ENCODE measurements at places on chromosomes 2 and 18.
A peak's percentile ranks its signal among the peaks of the same experiment; 100 is the strongest.

- no peak for DNase-seq
Measured at GRCh38 chr2:70012887-70013286, 51.5 kb upstream of the ASPRV1 start.

- peak; percentile 46 for DNase-seq
Measured at GRCh38 chr2:23380562-23381065, 4.4 kb upstream of the KLHL29 start.

DNA sequence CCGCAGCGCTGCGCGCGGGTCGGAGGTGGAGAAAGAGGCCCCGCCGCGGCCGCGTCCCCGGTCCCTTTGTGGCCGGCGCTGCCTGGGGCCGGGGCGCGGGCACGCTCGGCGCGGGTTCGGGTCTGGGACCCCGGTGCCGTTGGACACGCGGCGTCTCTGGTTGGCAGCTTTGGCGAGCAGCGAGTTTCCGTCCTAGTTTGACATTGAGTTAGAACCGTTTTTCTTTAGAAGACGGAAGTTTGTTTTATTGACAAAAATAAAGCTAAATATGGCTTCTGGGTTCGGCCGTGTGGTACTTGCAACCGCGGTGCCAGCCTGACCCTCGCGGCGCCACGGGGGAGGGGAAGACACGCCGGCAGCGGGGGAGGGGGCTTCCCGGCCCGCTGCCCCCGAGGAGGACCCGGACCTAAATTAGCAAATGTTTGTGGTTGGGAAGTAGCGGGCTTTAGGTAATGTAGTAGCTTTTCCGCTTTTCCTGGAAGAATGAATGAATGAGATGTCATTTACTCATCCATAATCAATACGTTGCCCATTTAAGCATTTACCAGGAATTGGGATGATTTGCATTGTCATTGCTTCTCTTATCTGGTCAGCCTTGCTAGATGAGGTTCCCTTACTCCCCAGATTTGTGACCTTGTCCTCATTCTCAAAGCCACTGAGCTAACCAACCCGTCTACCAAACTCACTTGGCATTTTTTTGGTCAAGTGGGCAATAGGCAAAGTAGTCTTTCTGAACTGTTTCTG, 530 bp downstream of the GALNT1 start:
- DNase-seq: peak; percentile 36

DNA sequence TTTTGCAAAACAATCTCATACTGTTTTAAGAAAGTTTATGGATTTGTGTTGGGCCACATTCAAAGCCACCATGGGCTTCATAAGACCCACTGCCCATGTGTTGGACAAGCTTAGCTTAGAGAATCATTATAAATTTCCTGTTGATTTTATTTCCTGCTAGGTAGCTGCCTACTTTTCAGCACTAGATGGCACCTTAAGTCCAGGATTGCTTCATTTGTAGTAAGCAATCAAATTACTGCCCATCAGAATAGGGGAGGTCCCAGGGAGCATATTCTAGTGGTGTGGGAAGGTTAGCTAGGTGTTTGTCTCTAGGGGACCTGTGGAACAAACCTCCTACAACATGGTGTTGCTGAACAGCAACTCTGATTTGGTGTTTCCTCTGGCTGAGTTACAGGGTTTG, 11.0 kb upstream of the DCDC2C start:
- DNase-seq: no peak

- DNase-seq: no peak
Measured at GRCh38 chr18:1078301-1078700, 173.6 kb downstream of the ADCYAP1 start.

DNA sequence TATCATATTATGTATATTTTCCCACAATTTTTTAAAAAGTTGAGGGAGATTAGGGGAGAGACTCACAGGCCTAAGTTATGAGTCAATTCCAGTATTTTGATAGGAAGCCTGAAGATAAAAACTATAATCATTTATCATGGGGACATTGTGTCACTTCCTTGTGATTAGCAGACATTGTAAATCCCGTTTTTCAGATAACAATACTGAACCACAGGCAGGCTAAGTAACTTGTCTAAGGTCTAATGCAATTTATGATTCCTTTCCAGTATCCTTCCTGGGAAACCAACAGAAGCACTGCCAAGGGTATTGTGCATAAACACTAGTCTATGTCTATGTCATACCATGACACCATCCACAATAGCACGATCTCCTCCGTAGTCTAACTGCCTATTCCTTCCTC, 235.2 kb upstream of the PIK3C3 start:
- DNase-seq: no peak

DNA sequence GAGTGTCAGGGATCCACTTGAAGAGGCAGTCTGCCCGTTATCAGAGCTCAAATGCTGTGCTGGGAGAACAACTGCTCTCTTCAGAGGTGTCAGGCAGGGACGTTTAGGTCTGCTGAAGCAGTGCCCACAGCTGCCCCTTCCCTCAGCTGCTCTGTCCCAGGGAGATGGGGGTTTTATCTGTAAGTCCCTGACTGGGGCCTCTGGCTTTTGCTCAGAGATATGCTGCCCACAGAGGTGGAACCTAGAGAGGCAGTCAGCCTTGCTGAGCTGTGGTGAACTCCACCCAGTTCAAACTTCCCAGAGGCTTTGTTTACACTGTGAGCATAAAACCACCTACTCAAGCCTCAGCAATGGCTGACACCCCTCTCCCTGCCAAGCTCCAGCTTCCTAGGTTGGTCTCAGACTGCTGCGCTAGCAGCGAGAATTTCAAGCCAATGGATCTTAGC, 38.1 kb downstream of the PLEK start:
- DNase-seq: no peak

DNA sequence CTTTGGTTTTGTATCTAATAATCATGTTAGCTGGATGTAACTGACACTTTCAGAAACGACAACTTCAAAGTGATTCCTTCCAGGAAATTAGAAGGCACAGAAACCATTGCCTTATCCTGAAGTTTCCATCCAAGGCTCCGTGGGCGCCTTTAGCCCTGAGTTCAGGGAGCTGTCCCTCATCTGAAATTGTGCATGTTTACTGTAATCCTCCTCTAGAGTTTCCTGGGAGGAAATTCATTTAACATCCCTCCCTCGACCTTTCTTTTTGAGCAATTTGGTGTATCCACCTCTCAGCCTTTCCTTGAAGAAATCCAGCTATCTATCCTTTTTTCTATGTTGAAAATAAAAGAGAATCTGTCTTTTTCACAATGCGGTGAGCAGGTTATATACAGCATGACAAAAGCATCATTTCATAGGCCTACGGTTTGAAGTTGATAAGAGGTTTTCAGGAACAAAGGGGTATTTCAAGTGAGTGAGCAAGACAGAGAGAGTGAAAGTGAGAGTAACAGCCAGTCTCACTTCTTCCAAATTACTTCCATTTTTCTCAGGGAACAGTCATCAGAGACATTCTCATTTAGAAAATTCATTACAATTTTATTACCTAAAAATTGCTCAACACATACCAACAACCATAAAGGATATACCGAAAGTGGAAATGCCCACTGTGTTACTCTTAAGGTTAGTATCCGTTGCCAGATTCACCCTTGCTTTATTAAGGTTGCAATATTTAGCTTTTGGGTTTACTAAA, 167.3 kb downstream of the MREG start:
- DNase-seq: no peak

- no peak for DNase-seq
Measured at GRCh38 chr2:200586644-200586975, 796 bp downstream of the AOX1 start.

- DNase-seq: no peak
Measured at GRCh38 chr2:201130524-201131186, 14.7 kb downstream of the CFLAR start.

- no peak for DNase-seq
Measured at GRCh38 chr18:27787547-27787946, 389.4 kb downstream of the CDH2 start.

GRCh38 chr18:9019135-9019534, 83.4 kb upstream of the NDUFV2 start:
- DNase-seq: no peak

DNA sequence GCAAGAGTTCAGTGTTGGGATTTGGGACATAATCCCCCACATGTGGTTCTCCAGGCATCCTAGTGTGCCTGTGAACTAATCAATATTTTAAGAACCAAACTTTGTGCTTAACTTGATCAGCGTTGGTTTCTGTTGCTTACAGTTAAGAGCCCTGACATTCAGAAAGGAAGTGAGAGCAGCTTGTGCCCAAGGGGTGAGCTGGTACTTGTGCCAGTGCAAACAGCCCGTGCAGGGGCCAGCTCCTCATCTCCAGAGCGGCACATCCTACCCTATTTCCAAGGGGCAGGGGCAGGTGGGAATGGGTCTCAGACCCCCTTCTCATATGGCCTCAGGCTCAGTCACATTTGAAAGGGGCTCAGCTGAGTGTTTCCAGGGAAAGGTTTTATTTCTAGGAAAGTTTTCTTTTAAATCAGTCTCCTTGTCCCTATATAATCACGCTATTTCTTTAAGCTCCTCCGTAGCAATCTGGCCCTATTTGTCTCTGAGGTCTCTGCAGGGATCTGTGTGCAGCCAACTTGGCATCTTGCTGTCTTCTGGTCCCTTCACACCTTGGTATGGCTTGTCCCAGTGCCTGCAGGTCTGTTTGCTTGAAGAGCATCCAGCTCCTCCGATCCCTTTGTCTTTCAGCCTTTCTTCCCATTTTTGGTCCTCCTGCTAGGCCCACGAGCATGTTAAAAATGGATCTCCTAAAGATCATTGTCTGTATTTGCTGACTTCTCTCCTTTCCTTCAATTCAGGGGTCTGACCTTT, 358.9 kb downstream of the HRH4 start:
- DNase-seq: no peak

DNA sequence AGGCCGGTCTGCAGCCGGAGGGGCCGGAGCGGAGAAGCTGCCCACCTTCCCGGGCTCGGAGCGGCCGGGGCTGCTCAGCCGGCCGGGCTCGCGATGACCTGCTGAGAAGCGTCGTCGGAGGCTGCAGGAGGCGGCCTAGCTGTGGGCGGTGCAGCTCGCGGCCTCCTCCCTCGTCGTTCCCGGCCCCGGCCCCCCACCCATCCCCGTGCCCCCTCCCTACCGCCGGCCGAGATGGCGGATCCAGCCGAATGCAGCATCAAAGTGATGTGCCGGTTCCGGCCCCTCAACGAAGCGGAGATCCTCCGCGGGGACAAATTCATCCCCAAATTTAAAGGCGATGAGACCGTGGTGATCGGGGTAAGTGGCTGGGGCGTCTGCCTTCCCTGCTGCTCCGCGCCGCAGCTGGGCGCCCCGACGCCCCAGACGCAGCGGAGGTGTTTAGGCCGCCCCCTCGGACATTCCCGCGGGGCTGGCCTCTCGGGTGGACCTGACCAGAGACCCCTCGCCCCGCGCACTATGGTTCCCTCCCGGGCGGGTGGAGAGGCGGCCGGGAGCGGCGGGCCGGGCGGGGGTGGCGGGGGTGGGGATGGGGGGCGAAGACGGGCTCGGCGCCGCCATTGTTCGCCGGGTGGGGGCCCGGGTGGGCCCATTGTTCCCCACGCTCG, 492 bp downstream of the KIF5C start:
- DNase-seq: peak; percentile 13

DNA sequence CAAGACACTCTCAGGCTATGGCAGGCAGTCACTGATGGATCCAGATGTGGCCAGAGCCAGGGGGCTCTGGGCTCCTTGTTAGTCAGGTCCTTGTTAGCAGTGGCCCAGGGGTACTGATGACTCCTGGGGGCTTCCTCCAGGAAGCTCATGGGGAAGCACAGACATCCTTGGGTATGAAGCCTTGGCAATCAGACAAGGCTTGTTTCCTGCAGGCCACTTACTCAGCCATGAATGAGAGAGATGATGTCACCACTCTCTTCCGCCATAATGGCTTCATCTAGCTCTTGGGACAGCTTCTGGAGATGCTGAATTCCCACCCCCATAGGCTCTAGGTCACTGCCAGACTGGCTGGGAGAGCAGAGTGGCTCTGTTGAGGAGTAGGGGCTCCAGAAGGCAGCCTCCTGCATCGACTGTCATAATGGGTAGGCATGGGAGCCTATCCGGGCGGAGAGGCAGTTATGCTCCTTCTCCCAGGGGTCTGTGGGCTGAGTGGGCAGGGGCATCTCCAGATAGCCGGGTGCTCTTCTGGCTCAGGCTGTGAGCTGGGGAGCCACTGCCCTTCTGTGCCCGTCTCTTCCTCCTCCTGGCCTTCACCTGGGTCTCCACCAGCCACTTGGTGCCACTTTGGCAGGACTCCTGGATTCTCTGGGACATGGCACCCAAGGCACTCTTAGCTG, 40.2 kb upstream of the BMPR2 start:
- DNase-seq: no peak

- DNase-seq: no peak
Measured at GRCh38 chr2:191922736-191923651, 76.1 kb upstream of the CAVIN2 start.

GRCh38 chr2:105517814-105518705, 119.2 kb upstream of the FHL2 start:
- DNase-seq: no peak

DNA sequence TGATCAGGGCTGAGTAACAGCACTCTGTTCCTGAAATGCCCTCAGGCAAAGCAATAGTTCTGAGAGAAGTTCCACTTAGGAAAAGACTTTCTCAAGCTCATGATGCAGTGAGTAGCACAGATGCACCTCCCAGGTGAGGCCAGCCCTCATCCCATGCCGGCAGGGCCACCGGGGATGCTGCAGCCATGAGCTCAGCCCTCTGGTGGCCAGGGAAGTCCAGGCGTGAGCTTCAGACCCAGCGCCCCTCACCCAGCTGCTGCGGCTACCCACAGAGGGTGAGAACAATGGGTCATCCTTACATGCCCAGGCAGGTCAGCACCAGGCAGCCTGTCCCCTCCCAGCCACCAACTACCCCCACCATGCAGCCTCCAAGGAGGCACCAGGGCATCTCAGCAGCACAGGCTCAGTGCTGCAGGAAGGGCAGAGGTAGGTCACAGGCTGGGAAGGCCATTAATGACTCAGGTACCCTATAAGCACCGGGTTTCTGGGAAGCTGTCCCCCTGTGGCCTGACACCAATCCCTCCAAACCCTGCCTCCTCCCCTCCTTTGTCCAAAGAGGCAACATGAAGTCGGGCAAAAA, 50.6 kb downstream of the TTC32 start:
- no peak for DNase-seq

- no peak for DNase-seq
Measured at GRCh38 chr2:227031379-227031778, 132.6 kb downstream of the COL4A4 start.

DNA sequence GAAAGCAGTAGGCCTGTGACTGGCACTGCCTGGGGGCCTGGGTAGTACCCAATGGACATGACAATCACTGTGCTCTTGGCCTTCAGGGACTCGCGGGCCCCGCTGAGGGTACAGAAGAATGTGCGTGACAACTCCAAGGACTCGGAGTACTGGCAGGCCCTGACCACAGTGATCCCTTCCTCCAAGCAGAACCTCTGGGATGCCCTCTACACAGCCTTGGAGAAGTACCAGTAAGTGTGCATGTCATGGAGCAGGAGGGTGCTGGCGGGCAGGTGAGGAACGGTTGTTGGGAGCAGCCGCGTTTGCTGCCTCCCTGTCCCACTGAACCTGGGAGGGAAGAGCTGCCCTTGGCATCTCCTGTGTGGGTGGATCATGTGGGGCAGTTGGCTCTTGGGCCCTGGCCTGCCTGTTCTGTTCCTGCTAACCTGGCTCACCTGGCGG, 23.3 kb downstream of the OTOF start:
- no peak for DNase-seq

GRCh38 chr2:54672590-54673456, 50.6 kb upstream of the EML6 start:
- DNase-seq: no peak

Measured in stimulated activated naive CD8-positive, alpha-beta T cell treated with anti-CD3 and anti-CD28 coated beads, Interleukin-15, Interleukin-2, amounts not matched to agents 100 U/mL and 50 U/mL, for 24 hours (primary cell).